ENCODE measurements at places on chromosomes 7 and 10.

DNA sequence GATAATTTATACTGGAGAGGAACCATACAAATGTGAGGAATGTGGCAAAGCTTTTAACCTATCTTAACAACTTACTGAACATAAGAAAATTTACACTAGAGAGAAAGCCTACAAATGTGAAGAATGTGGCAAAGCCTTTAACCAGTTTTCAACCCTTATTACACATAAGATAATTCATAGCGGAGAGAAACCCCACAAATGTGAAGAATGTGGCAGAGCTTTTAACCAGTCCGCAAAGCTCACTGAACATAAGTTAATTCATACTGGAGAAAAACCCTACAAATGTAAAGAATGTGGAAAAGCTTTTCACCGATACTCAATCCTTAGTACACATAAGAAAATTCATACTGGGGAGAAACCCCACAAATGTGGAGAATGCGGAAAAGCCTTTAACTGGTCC, 37.9 kb downstream of the ZNF138 start:
- no peak for ATAC-seq

GRCh38 chr10:62911210-62911963, 95.2 kb upstream of the EGR2 start:
- no peak for ATAC-seq

GRCh38 chr7:91519241-91520158, 255.3 kb downstream of the FZD1 start:
- peak; percentile 62 for ATAC-seq

DNA sequence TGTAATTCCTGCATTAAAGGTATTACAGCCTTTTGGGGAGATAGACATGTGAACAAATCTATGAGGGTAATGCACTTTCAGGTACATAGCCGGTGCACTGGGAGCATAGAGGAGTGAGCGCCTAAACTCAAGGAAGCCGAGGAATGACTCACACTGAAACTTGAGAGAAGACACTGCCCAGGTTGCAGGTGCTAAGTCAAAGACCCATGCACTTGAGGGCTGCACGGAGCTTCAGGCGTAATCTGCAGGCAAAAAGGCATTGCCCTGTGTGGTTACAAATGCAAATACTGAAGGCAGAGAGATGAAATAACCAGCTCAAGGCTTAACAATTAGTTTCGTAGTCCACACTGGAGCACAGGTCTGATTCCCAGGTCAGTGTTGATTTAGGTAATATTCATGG, 51.0 kb upstream of the OSBPL3 start:
- ATAC-seq: no peak

GRCh38 chr7:84948634-84949033, 238.2 kb downstream of the SEMA3D start:
- peak; percentile 37 for ATAC-seq

DNA sequence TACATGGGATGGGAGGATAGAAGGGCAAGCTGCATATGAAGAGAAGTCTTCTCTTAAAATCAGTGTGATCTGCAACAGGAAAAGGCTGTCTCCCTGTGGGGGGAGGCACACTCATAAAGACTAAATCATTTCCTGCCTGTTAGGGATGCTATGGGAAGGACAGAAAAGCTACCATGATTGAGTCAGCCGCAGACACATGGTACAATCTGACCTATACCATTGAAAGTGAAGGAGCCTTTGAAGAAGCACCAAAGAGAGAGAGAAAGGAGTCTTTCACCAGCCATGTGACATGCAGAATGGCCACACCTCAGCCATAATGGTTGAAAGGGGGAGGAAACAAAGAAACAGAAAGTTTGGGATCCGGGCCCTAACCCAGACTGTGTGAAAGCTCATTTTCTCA, 29.1 kb downstream of the NUDCD3 start:
- ATAC-seq: no peak

DNA sequence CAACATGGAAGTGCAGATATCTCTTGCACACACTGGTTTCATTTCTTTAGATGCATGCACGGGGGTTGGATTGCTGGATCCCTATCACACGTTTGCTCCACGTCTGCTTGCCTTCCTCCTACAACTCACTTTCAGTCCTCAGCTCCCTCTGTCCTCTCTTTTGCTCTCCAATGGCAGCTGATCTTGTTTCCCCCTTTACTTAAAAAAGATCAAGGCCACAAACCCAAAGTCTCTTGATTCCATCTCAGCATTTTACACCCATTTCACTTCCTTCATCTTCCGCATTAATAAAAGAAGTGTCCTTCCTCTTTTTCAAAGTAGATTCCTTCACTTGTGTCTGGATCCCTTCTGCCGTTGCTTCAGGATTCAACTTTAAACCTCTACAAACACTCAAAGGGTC, 245.2 kb downstream of the DOCK4 start:
- no peak for ATAC-seq

- no peak for ATAC-seq
Measured at GRCh38 chr10:42898037-42898960, 115.7 kb downstream of the BMS1 start.

- peak; percentile 81 for ATAC-seq
Measured at GRCh38 chr7:6015917-6016652, 7.0 kb downstream of the AIMP2 start.

DNA sequence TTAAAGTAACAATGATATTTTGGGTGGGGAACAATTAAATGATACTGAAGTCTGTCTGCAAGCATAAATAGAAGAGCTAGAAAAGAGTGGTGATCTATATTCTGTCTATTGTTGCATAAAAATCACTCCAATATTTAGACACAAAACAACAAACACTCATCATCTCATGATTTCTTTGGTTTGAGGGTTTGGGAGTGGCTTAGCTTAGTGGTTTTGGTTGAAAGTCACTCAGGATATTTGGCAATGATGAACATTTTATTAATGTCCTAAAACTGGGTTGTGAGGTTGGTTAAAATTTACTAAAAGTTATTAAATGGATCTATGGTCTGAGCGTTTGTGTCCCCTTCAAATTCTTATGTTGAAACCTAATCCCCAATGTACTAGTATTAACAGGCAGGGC, 54.7 kb upstream of the EGFR start:
- ATAC-seq: no peak

- ATAC-seq: no peak
Measured at GRCh38 chr7:2838451-2838850, 5.7 kb downstream of the GNA12 start.

DNA sequence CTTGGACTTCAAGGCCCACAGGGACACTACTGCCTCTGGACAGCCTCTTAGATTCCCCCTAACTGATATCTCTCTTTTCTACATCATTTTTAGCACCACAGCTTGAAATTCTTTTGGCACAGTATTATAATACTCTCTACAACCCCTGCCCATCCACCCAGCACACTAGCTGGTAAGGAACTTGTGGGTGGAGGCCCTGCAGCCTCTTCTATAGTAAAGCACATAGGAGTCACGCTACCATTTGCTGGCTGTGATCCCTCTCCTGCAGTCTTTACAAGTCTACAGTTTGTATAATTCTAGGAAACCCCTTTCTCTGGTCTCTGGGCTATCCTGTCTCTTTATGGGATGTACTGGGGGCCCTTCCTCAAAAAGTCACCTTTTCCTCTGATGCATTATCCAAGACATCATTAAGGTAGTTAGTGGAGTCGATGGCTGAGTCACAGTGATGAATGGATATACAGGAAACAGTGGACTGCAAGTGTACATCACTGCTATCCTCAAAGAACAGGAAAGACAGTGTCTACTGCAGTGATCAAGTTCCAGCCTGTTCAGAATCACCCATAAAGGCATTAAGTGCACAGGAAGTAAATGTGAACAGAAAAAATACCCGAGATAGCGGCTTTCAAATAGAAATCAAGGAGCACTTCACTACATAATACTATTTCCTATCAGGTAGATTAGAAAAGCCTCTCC, 54.4 kb downstream of the STK17A start:
- no peak for ATAC-seq

DNA sequence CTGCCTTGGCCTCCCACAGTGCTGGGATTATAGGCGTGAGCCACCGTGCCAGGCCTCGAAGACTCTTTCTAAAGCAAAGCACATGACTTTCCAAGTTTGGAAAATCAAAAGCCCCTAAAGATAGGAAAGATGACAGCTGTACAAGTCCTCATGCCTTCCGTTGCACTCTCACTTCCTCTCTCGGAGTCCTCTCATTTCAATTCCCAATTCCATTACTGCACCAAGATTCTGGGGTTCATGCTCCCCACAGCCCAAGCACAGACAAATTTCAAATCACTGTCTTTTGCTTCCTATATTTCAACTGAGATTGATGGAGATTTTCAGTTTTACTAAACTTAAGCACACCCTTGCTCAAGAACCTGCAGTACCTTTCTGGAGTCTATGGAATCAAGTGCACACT, 10.9 kb upstream of the PLAU start:
- ATAC-seq: no peak

- no peak for ATAC-seq
Measured at GRCh38 chr10:79488336-79488735, 24.0 kb upstream of the EIF5AL1 start.

GRCh38 chr10:80770239-80770638, 232.5 kb downstream of the SH2D4B start:
- peak; percentile 9 for ATAC-seq

DNA sequence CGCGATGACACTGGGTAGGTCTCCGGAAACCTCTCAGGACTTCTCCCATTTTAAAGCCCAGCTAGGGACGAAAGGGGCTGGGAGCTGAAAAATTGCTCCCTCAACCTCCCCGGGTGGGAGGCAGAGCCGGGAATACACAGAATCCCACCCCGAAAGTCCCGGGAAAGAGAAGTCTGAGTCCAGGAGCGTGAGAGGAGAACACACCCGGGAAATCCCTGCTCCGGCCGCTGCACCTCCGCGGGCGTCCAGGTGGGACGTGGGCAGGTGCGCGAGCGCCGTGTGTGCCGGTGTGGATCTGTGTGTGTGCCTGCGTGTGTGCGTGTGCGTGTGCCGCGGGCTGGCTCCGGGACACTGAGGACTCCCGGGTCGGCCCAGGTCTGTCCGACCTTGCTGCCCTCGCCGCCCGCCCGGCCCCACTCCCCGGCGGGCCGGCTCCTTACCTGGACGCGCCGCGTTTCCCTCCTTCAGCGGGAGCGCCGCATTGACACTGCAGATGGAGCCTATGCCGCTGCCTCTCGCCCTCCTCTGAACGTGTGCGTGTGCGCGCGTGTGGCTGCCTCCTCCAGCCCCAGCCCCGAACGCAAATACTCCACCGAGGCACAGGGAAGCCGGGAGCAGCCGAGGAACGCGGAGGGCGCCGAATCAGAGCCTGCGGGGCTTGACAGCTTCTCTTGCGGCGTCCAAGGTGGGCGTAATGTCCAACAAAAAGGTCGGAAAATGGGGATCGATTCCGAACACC, at the start of gene PLXNA4:
PLXNA4 (minus strand) TSS at position 489 of the 739 bp plus-strand sequence. CDS start 67,777 bp downstream, outside the sequence.
- ATAC-seq: peak; percentile 13

DNA sequence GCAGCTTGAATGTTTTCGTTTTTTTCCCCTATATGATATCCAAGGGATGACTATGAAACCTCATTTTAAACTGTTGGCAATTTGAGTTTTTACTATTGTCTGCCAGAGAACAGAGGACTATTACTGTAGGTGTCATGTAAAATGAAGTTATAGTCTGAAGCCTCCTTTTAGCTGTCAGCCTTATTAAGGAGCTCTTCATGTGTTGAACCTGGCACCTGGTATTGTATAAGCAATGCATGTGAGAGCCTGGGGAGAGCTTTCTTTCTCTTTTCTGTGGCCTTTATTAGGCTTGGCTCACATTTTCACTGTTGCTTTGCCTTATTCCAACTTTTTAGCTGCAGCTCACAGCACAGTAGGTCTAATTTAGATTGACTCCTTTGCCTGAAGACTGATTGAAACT, 119.1 kb upstream of the FOXP2 start:
- ATAC-seq: no peak

- peak; percentile 64 for ATAC-seq
Measured at GRCh38 chr7:82429408-82429807, 14.2 kb downstream of the CACNA2D1 start.

DNA sequence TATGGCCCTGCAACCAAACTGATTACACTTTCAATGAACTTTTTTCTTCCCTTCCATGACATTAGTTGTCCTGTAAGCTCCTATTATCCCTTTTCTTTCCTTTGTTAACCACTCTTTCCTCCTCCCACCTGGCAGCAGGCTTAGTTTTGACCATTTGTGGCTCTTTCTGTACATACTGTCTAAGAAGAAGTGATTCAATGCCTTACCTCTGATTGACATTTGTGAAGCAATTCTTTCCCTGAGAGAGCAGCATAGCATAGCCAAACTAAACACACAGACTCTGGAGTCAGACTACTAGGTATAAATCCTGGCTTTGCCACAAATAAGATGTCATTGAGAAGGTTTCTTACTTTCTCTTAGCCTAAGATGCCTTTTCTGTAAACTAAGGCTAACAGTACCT, 48.9 kb downstream of the AHR start:
- no peak for ATAC-seq

GRCh38 chr7:39609113-39609934, 14.0 kb upstream of the RALA start:
- ATAC-seq: peak; percentile 60

DNA sequence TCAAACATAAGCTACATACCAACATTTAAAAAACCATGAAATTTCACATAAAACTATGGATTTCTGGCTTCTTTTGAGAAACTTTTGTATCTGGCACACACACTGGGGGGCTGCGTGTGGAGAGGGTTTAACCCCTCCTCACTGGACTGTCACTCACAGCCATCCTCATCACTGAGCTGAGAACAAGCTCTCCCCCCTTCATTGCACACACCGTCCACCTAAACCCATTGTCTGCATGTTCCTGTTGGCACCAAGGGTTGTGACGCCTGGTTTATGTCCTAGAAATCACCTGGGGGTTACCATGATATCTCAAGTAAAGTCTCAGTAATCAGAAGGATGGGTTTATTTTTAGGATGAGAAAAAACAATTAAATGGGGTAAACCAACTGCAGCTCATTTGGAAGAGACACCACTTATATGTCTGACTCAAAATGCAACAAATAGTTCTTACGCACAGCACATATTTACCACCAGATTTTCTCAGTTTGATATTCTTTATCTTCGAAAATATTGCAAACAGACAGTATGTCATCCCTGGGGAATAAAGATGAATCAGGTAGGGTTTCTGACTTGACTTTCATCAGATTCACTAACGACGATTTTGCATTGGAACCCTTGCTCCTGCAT, 218.5 kb upstream of the KLF6 start:
- no peak for ATAC-seq

- ATAC-seq: no peak
Measured at GRCh38 chr10:4291990-4292389, 507.0 kb upstream of the KLF6 start.

DNA sequence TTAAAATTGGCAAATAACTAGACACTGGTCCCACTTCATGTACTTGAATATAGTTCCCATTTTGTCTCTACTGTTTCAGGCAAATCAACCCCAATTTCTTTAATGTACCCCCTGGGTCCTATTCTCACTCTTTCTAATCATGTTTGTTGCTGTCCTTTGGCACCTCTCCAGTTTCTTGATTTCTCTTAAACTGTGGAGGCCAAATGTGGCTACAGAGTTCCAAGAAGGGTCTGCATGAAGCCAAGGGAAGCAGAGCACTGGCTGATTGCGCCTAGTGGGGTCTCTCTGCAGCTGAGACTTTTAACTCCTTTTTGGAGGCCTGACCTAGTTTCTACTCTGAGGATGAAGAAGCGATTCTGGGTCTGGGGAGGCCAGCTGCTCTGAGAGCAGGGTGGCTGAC, 6.7 kb upstream of the ADAM12 start:
- no peak for ATAC-seq
